Prostate gland (tissue), 2 donors: ENCODE measurements at places on chromosomes 12 and 14. TPM values are rescaled to one million over a fixed set of nuclear protein-coding genes. Genes with fewer than 3 reads are reported as not detected.
A peak's percentile ranks its signal among the peaks of the same experiment; 100 is the strongest.

GPR84 gene
- 0.97 TPM for total RNA-seq

OASL gene
- 0.91 TPM for total RNA-seq

CD163 gene
- total RNA-seq: 65.0 TPM

TAS2R8 gene
- total RNA-seq: not detected

SMCO2 gene
- 0.41 TPM for total RNA-seq

CPM gene
- 68.4 TPM for total RNA-seq

SLC41A2 gene
- 18.7 TPM for total RNA-seq

GARIN6 gene
- total RNA-seq: not detected

DNA sequence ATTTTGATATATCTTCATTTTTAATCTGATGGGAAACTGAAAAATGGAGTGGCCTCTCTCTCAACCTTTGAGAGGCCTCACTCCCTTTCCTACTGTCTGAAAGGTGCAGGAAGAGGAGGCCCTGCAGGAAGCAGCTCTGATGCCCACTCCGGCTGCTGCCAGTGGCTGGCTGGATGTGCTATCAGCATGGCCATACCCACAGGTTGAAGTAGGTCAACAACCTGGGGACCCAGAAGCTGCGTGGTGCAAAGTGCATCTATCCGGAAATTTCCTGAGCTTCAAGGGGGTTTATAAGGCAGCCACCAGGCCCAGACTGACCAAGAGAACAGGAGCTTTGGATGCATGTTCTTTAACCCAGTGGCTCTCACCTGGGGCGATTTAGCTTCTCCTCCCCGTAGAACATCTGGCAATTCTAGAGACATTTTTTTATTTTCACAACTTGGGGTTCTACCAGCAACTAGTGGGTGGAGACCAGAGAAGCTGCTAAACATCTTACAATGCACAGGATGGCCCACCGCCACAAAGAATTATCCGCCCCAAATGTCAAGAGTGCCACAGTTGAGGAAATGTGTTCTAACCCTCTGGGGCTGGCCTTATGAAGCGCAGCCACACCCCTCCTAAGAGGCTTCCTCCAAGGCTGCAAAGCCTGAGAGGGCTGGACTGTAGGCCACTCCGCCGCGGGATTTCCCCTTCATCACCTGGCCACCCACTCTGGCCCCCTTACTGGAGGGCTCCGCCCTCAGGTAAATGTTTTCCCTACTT is 8.2 kb upstream of the BATF start:
- DNase-seq: no peak

DNA sequence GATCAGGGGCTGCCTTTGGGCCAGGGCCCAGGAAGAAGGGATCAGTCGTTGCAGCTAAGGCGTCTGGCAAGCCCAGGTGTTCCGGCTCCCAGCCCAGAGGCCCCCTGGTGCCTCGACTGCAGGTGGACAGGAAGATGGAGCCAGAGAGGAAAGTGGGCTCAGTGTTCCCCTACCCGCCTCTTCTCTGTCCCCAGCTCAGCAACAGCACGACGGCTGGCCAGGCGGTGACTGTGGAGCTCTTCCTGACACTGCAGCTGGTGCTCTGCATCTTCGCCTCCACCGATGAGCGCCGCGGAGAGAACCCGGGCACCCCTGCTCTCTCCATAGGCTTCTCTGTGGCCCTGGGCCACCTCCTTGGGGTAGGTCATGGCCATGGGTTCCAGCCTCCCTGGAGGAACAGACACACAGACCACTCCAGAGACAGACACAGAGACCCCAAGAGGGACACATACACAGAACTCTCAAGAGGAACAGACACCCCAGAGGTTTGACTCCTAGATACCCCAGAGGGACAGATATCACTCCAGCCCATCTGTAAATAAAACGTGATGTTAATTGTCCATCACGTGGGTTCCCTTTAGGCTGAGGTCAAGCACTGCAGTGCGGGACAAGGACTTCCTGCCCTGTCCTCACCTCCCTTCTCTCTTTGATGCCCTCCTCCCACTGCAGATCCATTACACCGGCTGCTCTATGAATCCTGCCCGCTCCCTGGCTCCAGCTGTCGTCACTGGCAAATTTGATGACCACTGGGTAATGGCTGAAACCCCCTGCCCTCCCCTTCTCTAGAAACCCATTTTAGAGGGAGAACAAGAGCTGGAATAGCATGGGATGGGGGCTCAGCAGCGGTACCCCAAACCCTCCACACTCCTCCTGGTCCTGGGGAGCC is 3.7 kb downstream of the AQP2 start:
- no peak for DNase-seq

- no peak for DNase-seq
Measured at GRCh38 chr14:66918527-66918926, 270.7 kb upstream of the GARIN2 start.

GRCh38 chr12:54161481-54162437 is 27.0 kb downstream of the SMUG1 start:
- DNase-seq: no peak

GRCh38 chr12:109877504-109878246 is 2.7 kb downstream of the GLTP start:
- no peak for DNase-seq

DNA sequence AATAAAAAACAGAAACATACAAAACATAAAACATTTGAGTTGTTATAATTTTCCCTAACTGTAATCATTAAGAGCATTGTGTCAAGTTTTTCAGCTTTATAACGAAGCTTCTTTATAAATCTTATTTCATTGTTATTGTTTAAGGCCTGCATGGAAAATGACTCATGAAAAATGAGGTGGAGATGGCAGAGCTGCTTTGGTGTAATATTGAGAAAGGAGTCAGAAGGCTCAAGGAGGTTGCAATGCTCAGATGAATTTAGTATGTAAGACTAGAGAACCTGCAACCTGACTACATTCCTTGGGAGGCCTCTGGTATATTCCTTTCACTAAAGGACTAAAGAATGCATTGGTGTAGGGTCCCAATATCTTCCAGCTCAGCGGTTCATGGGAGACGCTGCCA is 61.5 kb downstream of the TMEM30B start:
- DNase-seq: no peak

DNA sequence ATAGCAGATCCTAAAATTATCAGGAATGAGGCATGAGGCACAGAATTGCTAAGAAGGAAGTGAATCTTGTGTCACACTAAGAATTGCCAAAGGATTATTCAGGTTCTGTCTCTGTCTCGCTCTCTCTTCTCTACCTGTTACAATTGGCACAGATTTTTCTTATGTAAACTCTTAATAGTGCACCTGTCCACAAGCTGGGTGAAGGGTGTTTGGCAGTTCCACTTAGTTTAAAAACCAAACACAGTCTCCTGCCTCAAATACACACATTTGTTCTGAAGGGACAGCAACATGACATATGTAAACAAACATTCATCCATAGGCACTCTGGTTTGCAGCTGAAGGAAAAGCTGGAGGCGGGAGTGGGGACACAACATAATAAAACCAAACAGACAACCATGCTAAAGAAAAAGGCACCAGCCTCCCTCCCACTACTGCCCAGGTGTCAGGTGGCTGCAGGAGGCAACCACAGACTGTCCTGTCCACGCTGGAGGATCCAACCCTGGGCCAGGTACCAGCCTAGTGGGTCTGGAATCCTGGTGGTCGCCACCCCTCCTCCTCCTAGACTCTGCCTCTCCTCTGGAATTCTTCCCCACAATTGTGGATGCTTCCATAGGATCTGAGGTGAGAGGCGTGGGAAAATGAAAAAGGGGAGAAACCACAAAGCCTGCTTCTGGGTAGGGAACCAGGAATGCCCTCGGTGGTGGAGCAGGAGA is 81.2 kb downstream of the TMEM260 start:
- DNase-seq: no peak

- DNase-seq: no peak
Measured at GRCh38 chr14:50725761-50726160, 57.7 kb upstream of the SAV1 start.

DNA sequence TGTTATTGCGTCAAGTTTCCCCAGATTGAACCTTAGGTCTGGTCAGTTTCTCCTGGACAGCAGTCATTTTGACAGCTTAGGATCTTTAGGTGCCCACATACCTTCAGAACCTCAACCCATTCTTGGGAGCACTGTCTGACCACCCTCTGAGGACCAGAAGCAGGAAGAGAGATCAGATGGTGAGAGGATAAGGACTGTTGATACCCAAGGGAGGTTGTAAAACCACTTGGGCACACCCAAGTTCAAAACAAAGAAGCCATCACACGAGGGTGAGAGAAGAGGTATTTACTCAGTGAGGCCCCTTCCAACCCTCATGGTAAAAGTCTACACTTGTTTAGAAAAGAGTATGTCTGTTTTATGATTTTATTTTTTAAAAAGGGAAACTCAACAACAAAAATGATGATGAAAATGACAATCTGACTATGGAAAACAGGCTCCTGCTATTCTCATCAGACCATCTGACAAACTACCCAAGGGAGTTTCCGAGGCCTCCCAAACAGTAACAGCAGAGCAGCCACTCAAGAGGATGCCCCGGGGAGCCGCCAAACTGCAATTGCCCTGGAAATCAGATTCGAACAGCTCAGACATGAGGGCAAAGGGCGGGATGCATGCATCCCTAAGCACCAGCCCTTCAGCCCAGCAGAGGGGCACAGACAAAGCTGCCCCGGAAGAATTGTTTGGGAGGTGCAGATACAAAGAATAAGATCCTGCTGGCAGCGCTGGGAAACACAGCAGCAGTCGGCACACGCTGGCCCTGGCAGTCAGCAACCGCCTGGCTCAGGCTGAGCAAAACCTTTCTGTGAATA is 162.6 kb upstream of the PLEKHG7 start:
- no peak for DNase-seq

DNA sequence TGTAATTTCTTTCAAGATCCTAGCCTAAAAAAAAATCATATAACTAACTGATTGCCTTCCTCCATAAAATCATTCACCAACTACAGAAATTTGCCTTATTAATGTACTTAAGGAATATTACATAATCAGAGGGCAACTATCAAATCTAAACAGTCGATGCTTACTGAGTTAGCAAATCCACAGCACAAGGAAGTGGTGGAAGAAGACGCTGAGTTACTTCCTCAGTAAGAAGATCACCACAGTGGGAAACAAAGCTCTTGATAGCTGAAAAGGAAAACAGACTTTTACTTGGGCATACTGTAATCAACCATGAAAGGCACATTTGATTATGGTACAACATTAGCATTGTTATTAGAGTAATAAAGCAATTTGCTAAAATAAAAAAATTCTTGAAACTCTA is 48.7 kb downstream of the HEATR5A start:
- no peak for DNase-seq

DNA sequence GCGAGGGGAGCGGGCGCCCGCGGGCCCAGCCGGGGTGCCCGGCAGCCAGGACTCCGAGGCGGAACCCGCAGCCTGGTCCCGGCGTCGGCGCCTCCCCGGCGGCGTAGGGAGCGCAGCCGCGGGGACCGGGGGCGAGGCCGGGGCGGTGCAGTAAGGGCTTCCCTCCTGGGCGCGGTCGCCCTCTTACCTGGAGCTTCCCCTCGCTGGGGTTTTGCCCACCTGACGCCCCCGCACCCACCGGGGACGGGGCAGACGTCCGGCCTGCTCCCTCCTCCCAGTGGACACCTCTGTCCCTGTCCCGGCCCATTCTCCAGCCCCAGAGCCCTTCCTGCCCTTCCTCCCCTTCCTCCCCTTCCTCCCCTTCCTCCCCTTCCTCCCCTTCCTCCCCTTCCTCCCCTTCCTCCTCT is 413 bp upstream of the TUBA1C start:
- no peak for DNase-seq

DNA sequence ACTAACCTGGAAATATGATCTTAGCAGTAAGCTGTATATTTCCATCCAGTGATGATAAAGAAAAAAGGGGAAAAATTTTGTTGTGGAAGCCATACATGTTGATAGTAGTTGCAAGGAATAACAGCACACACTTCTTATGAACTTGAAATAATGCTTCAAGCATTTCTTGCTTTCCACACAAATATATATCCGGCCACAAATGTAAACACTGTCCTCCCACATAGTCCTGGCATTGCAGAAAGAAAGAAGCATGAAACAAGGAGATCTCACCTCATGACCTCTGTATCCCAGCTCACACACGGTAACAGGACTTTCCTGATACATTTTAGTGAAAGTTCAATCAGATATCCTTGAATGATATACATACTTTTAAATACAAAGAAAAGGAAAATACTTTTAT is 56.0 kb downstream of the LLPH start:
- DNase-seq: no peak

- no peak for DNase-seq
Measured at GRCh38 chr14:98913967-98914650, 357.9 kb downstream of the BCL11B start.

DNA sequence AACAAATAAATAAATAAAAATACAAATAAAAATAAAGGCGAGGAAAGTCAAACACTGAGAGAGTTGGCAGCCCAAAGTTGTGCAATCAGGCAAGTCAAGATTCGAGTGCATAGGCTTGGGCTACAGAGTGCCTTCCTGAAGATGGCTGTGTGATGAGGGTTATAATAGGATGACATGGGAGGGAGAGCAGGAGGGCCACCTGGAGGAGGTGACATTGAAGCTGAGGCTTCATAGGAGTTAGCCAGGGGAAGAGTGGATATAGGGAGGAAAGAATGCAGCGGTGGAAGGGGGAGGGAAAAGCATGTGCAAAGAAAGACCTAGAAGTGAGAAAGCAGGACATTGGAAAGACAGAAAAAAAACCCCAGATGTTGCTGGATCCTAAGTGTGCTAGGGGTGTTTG is 53.1 kb downstream of the YEATS4 start:
- no peak for DNase-seq

DNA sequence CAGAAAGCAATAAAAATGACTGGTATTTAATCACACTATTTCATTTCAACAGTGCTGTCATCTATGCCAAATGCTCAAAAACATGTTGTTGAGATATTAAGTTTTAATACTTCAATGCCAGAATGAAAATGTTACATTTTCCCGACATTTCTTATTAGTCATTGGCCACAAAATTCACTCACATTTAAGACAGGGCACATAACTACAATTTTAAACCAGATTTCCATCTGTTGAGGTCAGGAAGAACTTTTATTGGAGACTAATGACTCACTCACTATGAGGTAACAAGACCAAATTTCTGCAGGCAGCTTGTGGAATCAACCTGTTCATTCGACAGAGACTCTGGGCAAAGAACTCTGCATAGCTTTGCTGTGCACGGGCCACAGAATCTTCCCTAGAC is 36.8 kb downstream of the PPTC7 start:
- DNase-seq: no peak

GRCh38 chr14:103385929-103386712 is 906 bp downstream of the MARK3 start:
- DNase-seq: peak; percentile 19

- DNase-seq: no peak
Measured at GRCh38 chr14:95128140-95128539, 29.2 kb downstream of the DICER1 start.

- no peak for DNase-seq
Measured at GRCh38 chr12:67740711-67741110, 92.2 kb downstream of the DYRK2 start.

DNA sequence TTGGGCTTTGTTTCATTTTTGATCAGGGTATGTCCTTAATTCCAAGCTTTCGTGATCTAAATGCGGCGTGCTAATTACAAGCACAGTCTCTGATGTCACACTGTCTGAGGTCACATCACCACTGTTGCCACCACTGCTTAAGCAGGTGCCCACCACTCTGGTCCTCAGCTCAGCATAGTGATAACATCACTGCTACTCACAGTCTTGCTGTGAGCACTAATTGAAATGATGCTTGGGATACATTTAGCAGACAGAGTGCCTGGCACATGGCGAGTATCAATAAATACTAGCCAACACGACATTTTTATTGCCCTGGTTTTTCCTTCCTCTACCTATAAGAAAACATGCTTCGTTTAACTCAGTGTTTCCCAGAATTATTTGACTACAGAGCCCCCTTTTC is 7.9 kb downstream of the RILPL2 start:
- DNase-seq: no peak
